ENCODE measurements at places on chromosomes 6 and 20. TPM values are rescaled to one million over a fixed set of nuclear protein-coding genes. Genes with fewer than 3 reads are reported as not detected.
A peak's percentile ranks its signal among the peaks of the same experiment; 100 is the strongest.

GRCh38 chr20:20130399-20130798 is 78.1 kb downstream of the CFAP61 start:
- no peak for DNase-seq

Gene LINC00237
- total RNA-seq: not detected

DNA sequence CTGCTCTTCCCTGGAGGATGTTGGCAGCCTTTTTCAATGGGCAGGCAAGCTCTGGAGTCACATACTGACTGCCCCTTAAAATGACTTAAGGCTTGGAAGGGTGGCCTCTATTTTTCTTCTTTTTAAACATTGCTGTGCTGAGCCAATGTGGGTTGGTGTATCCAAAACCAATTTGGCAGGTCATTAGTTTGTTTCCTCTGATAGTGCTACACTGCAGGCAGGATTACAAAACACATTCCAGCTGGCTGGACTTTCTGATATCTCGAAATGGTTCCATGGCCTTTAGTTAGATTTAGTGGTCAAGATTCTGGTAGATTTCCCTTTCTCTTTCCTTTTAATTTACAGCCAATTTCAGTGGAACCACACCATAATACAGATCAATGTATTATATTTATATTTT is 28.1 kb upstream of the BMP2 start:
- no peak for DNase-seq

GRCh38 chr6:28134015-28134414 is 7.7 kb upstream of the ZKSCAN8 start:
- no peak for DNase-seq

DNA sequence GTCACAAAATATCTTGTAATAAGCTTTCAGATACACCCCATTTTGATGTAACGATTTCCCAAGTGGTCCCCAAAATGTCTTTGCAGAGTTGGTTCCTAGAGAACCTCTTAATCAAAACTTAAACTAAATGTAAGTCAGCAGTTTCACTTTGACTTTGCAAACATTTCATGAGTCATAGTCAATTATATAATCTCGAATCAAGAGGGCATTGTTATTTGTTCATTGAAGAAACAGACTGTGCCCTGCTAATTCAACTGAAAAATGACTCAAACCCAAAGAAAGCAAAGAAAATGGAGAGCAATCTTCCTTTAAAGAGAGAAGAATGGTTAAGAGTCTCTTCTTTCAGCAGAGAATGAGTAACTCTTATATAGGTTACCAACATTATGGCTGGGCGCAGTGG is 58.3 kb downstream of the IPCEF1 start:
- DNase-seq: no peak

DNA sequence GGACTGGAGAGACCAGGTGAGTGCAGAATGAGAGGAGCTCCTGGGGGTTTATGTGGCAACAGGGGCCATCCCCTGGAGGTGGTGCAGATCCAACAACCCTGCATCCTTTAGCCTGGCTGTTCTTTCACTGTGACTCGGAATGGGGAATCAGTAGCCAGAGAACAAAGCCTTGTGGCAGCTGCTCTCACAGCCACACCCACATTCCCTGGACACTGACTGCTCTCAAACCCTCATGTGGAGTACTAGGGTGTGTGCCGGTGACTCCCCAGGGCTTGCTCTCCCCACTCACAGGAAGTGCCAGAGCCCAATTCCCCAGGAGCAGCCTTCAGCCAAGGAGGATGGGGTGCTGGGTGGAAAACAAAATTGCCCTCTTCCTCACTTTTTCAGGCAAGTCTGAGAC is 30.2 kb upstream of the GGTLC1 start:
- DNase-seq: no peak

Gene NRSN2
- total RNA-seq: 39.6 TPM

Gene EYS
- total RNA-seq: 0.31 TPM

DNA sequence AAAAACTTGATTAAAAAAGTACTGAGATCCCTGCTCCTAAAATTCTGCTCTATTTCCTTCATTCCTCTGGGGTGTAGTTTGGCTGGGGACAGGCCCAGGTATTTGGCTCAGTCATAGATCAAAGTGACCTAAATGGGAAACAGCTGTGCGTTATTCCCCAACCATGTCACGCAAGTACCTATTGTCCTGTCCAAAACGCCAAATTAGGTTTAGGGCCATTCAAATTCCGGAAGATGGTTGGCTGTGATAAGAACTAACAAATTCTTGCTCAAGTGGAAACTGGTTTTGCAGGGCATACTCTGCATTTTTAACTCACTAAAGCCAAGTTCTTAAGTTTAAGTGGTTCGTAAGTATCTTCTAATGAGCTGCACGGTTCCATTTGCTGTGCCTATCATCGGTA is 147.6 kb upstream of the TMEM170B start:
- no peak for DNase-seq

Gene OVOL2
- total RNA-seq: not detected

Gene C6orf141
- 7.6 TPM for total RNA-seq

GRCh38 chr6:157825243-157825904 is 2.3 kb downstream of the SNX9 start:
- no peak for DNase-seq

Gene CNBD2
- 4.4 TPM for total RNA-seq

Gene HLA-C
- 363 TPM for total RNA-seq

GRCh38 chr6:122365775-122366403 is 33.6 kb upstream of the HSF2 start:
- DNase-seq: no peak

Gene SLC22A23
- total RNA-seq: 10.3 TPM

Gene FOXP4
- 39.2 TPM for total RNA-seq

Gene MYLIP
- total RNA-seq: 36.9 TPM

- no peak for DNase-seq
Measured at GRCh38 chr6:158283304-158283980, 28.8 kb upstream of the TULP4 start.

Gene PNPLA1
- 0.22 TPM for total RNA-seq

- DNase-seq: no peak
Measured at GRCh38 chr6:56357616-56358373, 110.4 kb upstream of the COL21A1 start.

Gene RBPJL
- not detected for total RNA-seq

GRCh38 chr6:139129284-139129683 is 5.6 kb upstream of the HECA start:
- DNase-seq: no peak

DNA sequence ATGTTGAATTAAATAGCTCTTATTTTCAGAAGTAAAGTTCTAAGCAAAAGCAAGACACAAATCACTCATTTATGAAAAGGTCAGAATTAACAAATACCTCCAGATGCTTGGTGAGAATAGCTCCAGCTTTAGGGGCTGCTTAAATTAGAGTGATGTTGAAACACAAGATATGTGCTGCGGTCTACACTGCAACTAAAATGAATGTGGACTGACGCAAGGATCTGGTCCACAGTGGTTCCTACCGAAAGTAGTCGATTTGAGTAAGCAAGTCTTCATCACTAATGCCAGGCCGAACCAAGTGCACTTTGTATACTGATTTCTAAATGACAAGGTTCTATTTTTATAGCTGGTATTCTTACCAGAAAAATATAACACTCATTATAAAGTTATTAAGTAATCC is 96.3 kb downstream of the PRDM1 start:
- DNase-seq: no peak

GRCh38 chr20:61808447-61808846 is 257.2 kb downstream of the TAF4 start:
- no peak for DNase-seq

Gene RGS17
- 0.31 TPM for total RNA-seq

Gene CYB5R4
- total RNA-seq: 18.1 TPM

DNA sequence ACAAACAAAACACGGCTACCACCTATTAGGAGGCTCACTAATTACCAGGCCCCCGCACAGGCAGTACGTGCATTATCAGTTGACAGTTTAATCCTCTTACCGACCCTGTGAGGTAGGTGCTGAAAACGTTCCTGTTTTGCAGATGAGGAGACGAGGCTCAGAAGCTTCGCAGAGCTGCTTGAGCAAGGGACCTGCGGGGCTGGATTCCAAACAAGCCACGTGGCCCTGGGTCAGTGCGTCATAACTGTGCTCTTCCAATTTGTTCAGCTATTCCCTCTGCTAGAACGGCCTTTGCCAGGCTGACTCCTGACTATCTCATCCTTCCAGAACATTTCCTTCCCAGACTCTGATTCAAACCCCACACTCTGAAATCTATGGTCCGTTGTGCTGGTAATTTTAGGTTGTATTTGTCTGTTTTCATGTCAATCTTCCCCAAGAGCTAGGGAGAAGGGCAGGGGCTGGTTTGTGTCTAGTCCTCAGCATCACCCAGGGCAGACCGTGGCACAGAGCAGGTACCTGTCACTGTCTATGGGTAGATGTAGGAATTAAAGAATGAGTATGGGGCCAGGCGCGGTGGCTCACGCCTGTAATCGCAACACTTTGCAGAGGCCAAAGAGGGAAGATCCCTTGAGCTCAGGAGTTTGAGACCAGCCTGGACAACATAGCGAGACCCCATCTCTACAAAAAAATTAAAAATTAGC is 28.8 kb upstream of the TLDC2 start:
- DNase-seq: peak; percentile 83

Gene GTSF1L
- not detected for total RNA-seq
